ENCODE measurements at places on chromosomes 13 and 19.

GRCh38 chr13:73497430-73497829, 438.6 kb downstream of the KLF5 start:
- no peak for DNase-seq

DNA sequence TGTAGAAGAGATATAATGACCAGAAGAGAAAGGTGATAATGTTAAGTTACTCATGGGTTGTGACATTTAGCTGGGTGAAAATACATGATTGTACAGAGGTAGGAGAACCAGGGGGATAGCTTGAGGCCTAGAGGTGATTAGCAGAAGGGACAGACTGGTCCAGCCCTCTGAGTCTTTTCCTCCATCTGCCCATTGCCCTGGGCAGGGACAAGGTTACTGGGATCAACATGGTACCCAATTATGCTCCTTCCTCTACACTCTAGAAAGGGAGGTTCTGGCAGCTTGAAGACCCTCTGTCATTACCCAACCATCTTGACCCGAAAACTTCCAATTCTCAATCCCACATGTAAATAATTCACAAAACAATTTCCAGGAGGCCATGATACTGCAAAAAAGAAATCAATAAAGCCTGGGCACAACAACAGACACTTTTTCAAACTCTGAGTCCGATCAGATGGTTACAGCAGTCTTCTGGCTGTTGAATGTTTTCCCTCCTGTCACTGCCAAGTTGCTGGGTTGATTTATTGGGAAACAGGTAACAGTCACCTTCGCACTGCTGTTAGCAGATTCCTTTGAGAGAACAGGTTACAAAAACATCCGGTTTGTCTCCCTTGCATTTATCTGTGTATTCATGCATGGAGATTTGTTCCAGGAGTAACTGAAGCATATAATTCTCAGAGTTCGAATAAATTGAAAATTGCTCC, 239.1 kb upstream of the HTR2A start:
- no peak for DNase-seq

- DNase-seq = no peak
Observed at GRCh38 chr13:50261130-50261901, 246.1 kb downstream of the KCNRG start.

DNA sequence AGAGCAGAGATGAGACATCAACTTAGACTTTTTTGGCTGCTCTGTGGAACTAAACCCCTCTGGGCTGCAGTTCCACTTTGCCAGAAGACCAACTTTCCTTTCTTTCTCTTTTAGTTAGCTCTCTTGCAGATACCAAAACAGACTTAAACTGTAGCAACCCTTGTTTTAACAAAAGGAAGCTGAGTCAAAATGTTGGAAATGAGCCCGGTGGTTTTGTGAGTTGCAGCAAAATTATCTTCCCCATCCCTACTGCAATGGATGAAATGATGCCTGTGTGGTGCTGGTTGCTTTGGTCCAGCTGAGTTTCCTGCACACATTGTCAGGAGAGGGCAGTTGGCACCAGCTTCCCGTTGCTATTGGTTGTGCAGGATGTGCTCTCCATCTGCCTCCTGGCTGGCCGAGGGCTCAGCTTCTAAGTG, 115.3 kb downstream of the LRCH1 start:
- DNase-seq = no peak

DNA sequence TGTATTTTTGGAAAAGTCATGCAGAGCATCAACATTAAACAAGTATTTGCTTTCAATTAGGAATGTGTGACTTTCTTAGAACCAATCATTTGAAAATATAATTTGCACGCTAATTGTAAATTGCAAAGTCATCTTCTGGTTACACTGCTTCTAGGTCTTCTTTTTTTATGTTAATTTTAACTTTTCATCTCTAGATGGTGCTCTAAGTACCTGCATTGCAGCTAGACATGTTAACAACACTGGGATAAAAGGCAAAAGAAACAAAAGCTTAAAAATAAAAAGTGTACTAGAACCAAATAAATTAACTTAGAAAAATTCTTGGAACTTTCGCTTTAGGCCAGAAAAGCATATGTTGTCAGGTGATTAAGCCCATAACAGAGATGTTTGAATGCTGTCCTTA, 2758.2 kb downstream of the PCDH9 start:
- DNase-seq = no peak

- no peak for DNase-seq
Observed at GRCh38 chr13:113170511-113170910, 12.1 kb downstream of the PROZ start.

- DNase-seq = peak; percentile 26
Observed at GRCh38 chr19:34336781-34337271, 28.2 kb upstream of the GPI start.

DNA sequence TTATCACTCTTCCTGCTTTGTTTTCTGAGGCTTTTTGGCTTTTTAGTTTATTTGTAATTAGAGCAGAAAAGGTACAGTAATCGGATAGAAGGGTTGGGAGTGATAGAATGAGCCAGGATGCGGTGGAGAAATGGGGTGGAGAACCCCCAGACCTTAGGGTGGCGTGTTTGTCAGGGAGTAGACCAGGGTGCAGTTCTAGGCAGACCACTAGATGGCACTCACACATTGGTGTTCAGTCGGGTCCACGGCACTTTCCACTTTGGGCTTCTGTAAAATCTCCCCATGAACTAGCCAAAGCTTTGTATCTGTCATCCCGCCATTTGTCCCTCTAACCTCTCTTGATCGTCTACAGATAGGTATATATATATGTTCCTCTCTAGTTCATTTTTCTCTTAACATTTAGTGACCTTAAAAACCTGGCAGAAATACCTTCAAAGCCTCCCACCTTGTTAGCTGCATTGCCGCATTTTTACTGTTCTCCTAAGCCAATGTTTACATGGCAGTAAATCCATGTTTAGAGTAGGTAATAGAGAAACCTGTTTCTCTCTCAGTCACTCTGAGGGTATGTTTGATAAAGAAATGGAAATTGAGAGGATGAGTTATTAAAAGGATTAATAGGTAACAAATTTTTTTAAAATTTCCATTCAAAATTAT, 154.9 kb downstream of the TM9SF2 start:
- DNase-seq = peak; percentile 82

DNA sequence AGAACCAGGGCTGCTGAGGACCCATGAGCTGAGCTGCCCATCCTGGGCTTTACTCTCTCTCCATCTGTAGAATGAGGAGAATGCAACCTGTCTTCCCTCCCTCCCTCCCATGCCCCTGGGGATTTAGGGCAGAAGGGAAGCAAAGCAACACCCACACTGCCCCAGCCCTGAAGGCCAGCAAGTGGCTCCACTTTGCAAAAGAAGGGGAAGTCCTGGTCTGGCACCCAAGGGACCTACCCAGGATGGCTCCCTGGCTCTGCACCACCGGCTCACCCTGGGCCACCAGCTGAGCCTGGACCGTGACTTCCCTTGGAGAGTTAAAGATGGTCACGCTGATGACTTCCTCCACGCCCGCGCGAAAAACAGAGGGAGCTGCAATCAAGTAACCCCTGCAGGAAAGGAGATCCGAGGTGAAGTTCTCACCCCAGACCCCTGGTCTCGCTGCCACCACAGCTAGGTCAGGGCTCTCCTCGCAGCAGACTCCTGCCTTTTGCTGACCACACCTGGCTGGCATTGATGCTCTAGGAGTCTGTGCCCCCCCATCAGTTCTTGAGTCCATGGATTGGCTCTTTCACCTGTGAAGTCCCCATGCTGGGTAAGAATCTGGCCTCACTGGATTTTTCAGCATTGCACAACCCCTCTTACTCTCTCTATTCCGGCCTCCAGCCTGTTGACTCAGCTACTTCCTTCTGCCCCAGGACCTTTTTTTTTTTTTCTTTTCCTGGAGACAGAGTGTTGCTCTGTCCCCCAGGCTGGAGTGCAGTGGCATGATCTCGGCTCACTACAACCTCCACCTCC, 4.6 kb downstream of the CPAMD8 start:
- no peak for DNase-seq

- DNase-seq = no peak
Observed at GRCh38 chr13:37596805-37597204, 1.8 kb downstream of the POSTN start.

DNA sequence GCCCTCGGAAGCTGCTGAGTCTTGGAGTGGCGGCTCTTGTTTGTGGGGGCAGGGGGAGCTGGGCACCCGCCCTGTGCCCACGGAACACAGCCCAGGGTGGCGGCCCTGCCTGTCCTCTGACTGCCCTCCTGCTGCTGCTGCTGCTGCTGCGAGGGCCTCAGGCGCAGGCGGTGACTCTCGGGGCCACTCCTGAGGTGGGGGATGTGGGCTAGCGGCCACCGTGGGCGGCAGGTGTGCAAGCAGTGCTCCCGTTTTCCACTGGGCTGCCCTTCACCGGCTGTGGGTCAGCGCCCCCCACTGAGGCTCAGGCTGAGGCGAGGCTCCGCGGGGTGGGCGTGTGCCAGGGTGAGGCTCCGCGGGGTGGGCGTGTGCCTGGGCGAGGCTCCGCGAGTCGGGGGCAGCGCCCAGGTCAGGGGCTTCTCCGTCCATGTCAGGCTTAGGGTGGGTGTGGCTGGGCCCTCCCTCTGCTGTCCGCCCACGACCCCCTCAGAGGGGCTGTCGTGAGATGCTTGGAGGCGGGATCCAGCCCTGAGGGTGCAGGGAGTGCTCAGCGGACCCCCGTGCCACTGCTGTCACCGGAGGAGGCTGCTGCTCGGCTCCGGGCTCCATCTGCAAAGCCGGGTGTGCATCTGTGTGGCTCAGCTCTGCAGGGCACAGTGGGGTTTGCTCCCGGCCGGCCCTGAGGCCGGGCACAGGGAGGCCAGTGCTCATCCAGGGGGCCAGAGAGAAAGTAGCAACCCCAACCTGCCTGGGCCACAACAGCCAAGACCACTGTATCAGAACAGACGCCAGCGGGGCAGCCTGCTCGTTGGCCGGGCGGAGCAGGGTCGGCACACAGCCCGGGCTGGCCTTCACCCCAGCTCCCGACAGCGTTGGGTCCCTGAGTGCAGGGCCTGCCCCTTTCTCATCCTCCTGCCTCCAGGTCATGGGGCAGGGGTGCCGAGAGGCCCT, 14.5 kb downstream of the CSNK1G2 start:
- DNase-seq = no peak

- DNase-seq = no peak
Observed at GRCh38 chr13:30720172-30720869, 15.0 kb upstream of the ALOX5AP start.

- no peak for DNase-seq
Observed at GRCh38 chr19:35378356-35378755, 7.5 kb downstream of the GPR42 start.

- no peak for DNase-seq
Observed at GRCh38 chr19:37951816-37952210, 44.8 kb downstream of the SIPA1L3 start.

DNA sequence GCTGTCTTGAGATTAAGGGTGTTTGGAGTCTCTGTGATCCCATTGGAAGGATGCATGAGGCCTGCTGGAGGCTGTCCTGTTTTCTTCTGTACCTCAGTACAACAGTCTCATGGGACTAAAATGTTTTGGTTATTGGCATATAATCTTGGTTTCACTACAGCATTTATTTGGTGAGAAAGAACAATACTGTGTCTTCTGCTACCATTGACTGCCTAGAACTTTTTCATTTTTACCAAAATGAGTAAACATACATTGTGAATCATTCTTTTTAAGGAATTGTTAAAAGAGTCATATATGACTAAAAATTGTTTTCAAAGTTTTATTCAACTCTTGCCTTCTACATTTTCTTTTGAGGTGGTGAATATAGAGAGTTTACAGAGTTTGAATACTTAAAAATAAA, 459.8 kb downstream of the GPC6 start:
- no peak for DNase-seq

- no peak for DNase-seq
Observed at GRCh38 chr19:38985262-38985661, 9.7 kb upstream of the FBXO17 start.

- no peak for DNase-seq
Observed at GRCh38 chr13:112532837-112533745, 54.9 kb downstream of the TUBGCP3 start.

DNA sequence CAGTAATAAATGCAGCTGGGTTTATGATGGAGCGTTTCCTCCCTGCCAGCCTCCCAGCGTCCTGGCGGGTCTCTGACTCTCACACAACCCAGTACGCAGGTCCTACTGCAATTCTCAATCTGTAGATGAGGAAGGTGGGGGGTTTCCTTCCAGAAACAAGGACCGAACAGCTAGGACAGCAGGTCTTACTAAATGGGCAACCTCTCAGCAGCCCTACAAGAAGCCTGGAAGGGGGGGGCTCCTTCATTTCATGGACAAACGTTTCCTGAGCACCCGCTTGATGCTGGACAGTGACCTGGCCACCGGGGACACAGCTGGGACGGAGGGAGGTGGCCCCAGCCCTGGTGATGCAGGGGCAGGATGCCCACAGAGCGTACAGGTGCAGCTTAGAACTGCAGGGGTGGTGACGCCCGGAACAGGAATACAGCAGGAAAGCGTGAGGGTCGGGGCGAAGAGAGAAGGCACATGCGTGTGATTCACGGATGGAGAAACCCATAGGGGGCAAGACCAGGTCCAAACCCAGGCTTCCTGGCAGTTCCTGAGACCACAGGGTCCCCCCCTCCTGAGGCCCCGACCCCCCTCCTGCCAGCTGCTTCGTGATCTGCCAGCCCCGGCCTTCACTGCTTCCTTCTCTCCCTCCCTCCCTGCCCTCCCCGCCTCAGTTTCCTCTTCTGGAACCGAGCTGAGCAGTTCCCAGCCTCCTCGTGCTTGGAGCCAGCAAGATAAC, 732 bp upstream of the C2CD4C start:
- no peak for DNase-seq

GRCh38 chr19:11807099-11807380, 7.0 kb upstream of the ZNF440 start:
- no peak for DNase-seq

DNA sequence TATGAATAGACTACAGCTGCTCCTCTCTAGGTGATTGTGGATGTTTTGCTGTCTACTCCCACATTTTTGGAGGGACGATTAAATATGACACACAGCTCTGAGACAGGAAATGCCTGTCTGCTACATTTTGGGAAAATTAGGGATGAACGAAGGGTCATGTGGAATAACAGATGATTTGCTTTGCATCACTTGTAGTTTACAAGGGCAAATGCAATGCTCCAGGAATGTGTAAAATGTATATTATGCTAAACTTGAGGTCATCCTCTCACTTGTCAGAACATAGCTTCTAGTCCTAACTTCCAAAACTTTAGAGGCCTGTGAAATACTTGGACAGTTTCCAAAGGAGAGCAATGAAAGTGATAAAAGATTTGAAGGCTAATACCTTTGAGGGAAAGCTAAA, 284.2 kb upstream of the DACH1 start:
- DNase-seq = no peak

DNA sequence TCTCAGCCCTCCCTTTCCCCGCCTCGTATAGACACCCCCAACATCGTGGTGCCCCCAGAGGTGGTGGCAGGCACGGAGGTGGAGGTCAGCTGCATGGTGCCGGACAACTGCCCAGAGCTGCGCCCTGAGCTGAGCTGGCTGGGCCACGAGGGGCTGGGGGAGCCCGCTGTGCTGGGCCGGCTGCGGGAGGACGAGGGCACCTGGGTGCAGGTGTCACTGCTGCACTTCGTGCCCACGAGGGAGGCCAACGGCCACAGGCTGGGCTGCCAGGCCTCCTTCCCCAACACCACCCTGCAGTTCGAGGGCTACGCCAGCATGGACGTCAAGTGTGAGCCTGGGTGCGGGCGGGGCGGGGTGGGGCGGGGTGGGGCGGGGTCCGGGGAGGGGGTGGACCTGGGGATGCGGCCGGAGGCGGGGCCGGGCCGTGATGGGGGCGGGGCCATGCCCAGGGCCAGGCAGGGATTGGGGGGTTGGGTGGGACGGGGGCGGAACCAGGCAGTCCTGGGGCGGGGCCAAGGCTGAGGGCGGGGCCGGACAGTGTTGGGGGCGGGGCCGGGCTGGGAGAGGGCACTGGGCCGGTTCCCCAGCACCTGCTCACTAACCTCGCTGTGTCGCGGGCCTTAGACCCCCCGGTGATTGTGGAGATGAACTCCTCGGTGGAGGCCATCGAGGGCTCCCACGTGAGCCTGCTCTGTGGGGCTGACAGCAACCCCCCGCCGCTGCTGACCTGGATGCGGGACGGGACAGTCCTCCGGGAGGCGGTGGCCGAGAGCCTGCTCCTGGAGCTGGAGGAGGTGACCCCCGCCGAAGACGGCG, 7.8 kb downstream of the MAG start:
- no peak for DNase-seq
